K562 (cell line): ENCODE measurements at places on chromosomes 13 and 19.

GRCh38 chr13:112843392-112844111, 125.5 kb upstream of the MCF2L start:
- DNase-seq: no peak

DNA sequence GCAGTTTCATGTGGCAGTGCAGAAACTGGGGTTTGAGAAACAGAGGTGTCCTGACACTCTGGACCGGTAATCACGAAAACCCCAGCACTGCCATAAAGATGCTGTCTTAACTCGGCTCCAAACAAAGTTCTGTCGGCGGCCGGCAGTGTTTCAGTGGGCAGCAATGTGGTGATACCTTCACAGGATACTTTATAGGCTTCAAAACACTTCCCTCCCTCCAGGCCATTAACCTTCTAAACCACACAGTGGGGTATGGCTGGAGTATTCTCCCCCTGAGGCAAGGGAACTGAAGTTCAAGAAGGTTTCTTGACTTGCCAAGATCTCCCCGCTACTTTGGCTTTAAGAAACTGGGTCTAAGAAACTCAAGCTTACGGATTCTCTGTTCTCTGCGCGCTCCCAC, 1.1 kb downstream of the RUBCNL start:
- DNase-seq: no peak

DNA sequence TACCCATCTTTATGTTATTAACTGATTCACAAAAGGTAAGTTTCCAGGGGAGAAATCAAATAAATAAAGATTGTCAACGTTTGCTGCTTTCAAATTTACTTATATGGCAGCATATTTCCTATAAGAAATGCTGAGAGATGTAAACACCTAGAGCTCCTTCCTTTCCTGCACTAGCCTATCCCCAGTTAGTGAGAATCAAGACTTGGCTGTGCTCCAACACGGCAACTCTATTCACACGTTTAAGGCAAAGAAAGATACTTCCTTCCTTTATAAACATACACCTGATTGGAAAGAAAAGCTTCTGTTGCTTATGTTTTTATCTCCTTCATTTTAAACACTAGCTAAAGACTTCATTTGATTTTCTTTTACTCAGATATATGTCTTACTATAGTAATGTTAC, 107.0 kb downstream of the PCDH9 start:
- DNase-seq: no peak

DNA sequence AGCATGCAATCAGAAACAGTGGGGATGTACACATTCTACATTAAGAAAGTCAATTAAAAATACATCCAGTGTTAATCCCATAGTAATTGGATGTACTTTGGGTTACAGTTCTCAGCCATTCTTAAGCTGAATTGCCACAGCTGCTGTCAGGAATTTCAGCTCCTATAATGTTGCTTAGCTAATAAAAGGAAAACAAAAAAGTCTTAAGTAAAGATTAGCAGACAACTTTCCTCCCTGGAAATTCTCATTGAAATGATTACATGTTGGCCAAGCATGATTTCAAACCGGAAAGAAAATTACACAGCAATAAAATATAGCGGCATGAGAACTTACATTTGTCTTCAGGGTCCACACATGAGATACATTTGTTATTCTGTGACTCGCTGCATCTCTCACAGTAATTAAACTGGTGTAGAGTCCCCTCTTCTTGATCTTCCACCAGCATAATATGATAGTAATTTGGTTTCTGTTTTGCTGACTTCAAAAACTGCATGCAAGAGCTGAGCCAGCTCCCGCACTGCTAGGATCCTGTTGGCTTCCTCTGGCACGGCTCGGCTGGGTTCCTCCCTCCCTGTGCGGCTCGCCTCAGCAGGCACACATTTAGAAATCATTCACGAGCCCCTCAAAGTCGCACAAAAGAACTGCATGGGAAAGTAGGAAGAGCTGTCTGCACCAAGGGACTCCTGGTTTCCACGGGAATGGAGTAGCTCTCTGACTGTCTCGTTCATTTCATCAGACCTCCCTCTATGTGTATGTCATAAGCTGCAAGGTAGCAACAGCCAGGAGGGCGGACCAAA, at the start of gene HTR2A:
Gene HTR2A (minus strand): TSS at position 713 of the 797 bp plus-strand sequence. CDS start 1,147 bp downstream, outside the sequence.
- no peak for DNase-seq

- no peak for DNase-seq
Measured at GRCh38 chr13:89267734-89268133, 1596.6 kb downstream of the SLITRK5 start.
